ENCODE measurements at places on chromosomes 2 and 18. TPM values are rescaled to one million over a fixed set of nuclear protein-coding genes. Genes with fewer than 3 reads are reported as not detected.

L3MBTL4 gene
- 4.1 TPM for polyA plus RNA-seq

- H3K27ac ChIP-seq = no peak overlapping the region
- DNase-seq = no peak
- no peaks in the 10 kb centered on the region for H3K4me1 ChIP-seq
- no peaks in the 10 kb centered on the region for H3K36me3 ChIP-seq
- no peak overlapping the region for H3K4me3 ChIP-seq
- peaks cover 20% of the 10 kb centered on the region for H3K27me3 ChIP-seq
Measured at GRCh38 chr2:165970663-165971062, 17.1 kb upstream of the TTC21B start.

DNA sequence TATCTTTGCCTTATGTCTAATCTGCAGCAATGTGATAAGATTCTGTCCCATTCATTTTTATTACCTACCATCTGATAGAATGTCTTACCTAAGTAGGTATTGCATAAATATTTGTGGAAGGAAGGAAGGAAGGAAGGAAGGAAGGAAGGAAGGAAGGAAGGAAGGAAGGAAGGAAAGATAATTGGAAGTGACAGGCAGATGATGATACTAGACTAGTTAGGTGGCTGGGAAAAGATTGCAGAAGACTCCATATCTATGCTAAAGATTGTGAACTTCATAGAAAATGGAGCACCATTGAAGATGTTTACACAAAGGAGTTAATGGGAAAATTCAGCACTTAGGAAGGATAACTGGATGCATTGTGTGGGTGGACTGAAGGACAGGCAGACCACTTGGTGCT is 909.0 kb downstream of the EPHA4 start:
- H3K4me1 ChIP-seq = no peaks in the 10 kb centered on the region
- H3K27ac ChIP-seq = no peak overlapping the region
- H3K27me3 ChIP-seq = peaks cover 1% of the 10 kb centered on the region
- DNase-seq = no peak

- no peak overlapping the region for H3K4me3 ChIP-seq
- H3K27me3 ChIP-seq = no peaks in the 10 kb centered on the region
- H3K36me3 ChIP-seq = no peaks in the 10 kb centered on the region
- DNase-seq = no peak
Measured at GRCh38 chr2:97691166-97691565, 21.7 kb downstream of the C2orf92 start.

- H3K4me1 ChIP-seq = no peaks in the 10 kb centered on the region
- no peak for DNase-seq
- no peak overlapping the region for H3K4me3 ChIP-seq
- H3K27ac ChIP-seq = no peak overlapping the region
- H3K27me3 ChIP-seq = peaks cover 5% of the 10 kb centered on the region
- H3K36me3 ChIP-seq = no peaks in the 10 kb centered on the region
Measured at GRCh38 chr18:34632321-34632720, 77.8 kb upstream of the DTNA start.

LIPG gene
- not detected for polyA plus RNA-seq

SMCHD1 gene
- 31.0 TPM for polyA plus RNA-seq

DNA sequence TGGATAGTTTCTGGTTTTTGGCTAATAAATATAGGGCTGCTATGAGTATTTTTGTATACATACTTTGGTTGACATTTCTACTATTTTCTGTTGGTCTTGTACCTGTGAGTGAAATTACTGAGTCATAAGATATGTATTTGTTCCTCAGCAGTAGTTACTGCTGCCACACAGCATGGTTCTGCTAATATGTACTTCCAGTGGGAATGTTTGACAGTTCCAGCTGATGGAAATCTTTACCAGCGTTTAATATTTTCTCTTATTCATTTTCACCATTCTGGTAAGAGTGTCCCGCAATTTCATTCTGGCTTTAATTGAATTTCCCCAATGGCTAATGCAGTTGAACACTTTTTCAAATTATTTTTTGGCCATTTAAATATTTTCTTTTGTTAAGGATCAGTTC is 57.9 kb upstream of the IL1R1 start:
- no peak for DNase-seq
- no peak overlapping the region for H3K4me3 ChIP-seq
- H3K27ac ChIP-seq = no peak overlapping the region
- peaks cover 24% of the 10 kb centered on the region for H3K4me1 ChIP-seq
- peaks cover 1% of the 10 kb centered on the region for H3K27me3 ChIP-seq

IL1R1 gene
- polyA plus RNA-seq = 4.0 TPM

DNA sequence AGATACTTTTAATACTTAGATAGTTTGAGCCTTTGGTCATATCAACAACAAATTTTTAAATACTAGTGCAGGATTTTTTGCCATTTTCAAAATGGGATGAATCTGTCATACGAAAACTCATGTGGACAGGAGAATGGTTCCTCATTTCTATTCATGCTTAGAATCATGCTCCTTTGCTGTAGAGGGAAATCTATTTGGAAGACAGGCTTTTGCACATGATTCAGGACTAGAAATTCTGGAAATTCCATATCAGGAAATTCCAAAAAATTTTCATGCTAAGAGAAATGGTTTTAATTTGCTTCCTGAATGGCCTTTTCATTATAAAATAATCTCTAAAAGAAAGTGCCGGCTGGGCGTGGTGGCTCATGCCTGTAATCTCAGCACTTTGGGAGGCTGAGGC is 39.3 kb downstream of the MOGAT1 start:
- H3K27ac ChIP-seq = no peak overlapping the region
- DNase-seq = no peak
- H3K27me3 ChIP-seq = peaks cover 11% of the 10 kb centered on the region
- peaks cover 2% of the 10 kb centered on the region for H3K4me1 ChIP-seq
- no peaks in the 10 kb centered on the region for H3K36me3 ChIP-seq
- no peak overlapping the region for H3K4me3 ChIP-seq

GRCh38 chr18:10141559-10141958 is 227.7 kb downstream of the VAPA start:
- no peaks in the 10 kb centered on the region for H3K27me3 ChIP-seq
- no peak for DNase-seq
- no peaks in the 10 kb centered on the region for H3K36me3 ChIP-seq
- H3K4me1 ChIP-seq = no peaks in the 10 kb centered on the region

DNA sequence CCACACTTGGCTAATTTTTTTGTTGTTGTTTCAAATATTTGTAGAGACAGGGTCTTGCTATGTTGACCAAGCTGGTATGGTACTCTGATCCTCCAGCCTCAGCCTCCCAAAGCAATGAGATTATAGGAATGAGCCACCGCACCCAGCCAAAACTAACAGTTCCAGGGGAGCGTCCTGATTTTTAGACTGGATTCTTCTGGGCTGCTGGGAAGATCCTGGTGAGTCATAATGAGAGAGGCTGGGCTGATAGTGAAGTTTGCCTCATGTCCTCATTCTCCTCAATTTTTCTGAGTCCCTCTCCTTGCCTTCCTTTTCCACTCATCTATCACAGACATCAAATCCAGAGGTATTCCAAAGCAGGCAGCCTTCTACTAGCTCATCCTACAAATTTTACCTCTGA is 81.3 kb downstream of the VSNL1 start:
- DNase-seq = no peak
- H3K36me3 ChIP-seq = no peaks in the 10 kb centered on the region
- no peak overlapping the region for H3K4me3 ChIP-seq

GRCh38 chr2:223771475-223771874 is 65.9 kb downstream of the AP1S3 start:
- no peak overlapping the region for H3K4me3 ChIP-seq
- DNase-seq = no peak
- H3K36me3 ChIP-seq = peaks cover 25% of the 10 kb centered on the region
- H3K27me3 ChIP-seq = no peaks in the 10 kb centered on the region
- no peak overlapping the region for H3K27ac ChIP-seq
- peaks cover 12% of the 10 kb centered on the region for H3K4me1 ChIP-seq

DNA sequence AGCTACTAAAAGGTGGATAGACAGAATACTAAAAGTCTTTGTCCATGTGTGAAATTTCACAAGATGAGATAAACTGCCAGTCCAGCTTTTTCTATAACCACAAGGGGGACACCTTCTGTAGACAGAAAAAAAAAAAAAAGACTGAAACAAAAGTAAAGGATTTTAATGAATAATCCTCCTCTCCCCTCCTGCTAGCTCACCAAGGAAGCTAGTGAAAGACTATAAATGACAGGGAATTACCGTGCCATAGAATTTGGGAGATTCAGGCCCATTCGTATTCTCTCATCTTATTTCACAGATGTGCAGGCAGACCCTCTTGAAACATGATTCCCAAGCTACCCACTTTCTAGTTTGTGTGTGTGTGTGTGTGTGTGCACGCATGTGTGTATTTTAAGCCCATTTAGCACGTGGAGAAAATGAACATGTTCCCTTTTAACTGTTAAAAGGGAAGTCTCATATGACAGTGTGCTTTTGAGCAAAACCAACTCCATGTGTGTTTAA is 36.3 kb upstream of the SLC8A1 start:
- H3K4me3 ChIP-seq = no peak overlapping the region
- DNase-seq = no peak
- no peak overlapping the region for H3K27ac ChIP-seq
- no peaks in the 10 kb centered on the region for H3K27me3 ChIP-seq
- H3K4me1 ChIP-seq = peaks cover 9% of the 10 kb centered on the region

- H3K27me3 ChIP-seq = peaks cover 3% of the 10 kb centered on the region
- no peak overlapping the region for H3K27ac ChIP-seq
- no peak for DNase-seq
Measured at GRCh38 chr18:47485221-47485797, 233.8 kb upstream of the SKOR2 start.

GNLY gene
- polyA plus RNA-seq = 13,165 TPM

GRCh38 chr2:12928197-12928774 is 211.6 kb downstream of the TRIB2 start:
- H3K27ac ChIP-seq = no peak overlapping the region
- peaks cover 4% of the 10 kb centered on the region for H3K27me3 ChIP-seq
- H3K36me3 ChIP-seq = no peaks in the 10 kb centered on the region

GRCh38 chr2:71672826-71673795 is 219.8 kb downstream of the DYSF start:
- DNase-seq = no peak
- no peaks in the 10 kb centered on the region for H3K4me1 ChIP-seq
- H3K27ac ChIP-seq = no peak overlapping the region
- H3K27me3 ChIP-seq = peaks cover 2% of the 10 kb centered on the region
- no peaks in the 10 kb centered on the region for H3K36me3 ChIP-seq

CFC1 gene
- 0.20 TPM for polyA plus RNA-seq

USP40 gene
- polyA plus RNA-seq = 8.6 TPM

GRCh38 chr2:73359915-73360697 is 25.5 kb upstream of the ALMS1 start:
- no peaks in the 10 kb centered on the region for H3K36me3 ChIP-seq
- peaks cover 9% of the 10 kb centered on the region for H3K27me3 ChIP-seq
- no peaks in the 10 kb centered on the region for H3K4me1 ChIP-seq
- DNase-seq = no peak
- H3K27ac ChIP-seq = no peak overlapping the region
- H3K4me3 ChIP-seq = no peak overlapping the region

DNA sequence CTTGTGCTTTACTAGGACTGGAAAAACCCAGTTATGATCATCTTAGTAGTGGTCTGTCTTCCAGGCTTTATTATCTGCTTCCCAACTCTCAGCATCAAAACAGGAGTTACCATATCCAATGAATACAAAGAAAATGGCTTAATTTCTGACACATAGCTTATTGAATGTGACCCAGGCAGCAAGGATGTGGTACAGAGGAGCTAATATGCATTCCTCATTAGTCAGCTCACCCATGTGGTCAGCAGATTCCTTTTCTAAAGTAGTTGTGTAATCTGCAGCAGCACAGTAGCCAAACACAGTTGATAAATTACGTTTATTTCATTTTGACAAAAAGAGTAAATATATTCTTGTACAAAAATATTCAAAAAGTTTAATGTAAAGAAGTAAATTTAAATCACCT is 43.6 kb downstream of the TSPYL6 start:
- no peak overlapping the region for H3K27ac ChIP-seq
- H3K36me3 ChIP-seq = peaks cover 10% of the 10 kb centered on the region
- no peak for DNase-seq
- H3K4me3 ChIP-seq = no peak overlapping the region
- H3K4me1 ChIP-seq = no peaks in the 10 kb centered on the region
- H3K27me3 ChIP-seq = peaks cover 2% of the 10 kb centered on the region
